NT2/D1 (cell line): ENCODE measurements at places on chromosomes 7 and 10.

DNA sequence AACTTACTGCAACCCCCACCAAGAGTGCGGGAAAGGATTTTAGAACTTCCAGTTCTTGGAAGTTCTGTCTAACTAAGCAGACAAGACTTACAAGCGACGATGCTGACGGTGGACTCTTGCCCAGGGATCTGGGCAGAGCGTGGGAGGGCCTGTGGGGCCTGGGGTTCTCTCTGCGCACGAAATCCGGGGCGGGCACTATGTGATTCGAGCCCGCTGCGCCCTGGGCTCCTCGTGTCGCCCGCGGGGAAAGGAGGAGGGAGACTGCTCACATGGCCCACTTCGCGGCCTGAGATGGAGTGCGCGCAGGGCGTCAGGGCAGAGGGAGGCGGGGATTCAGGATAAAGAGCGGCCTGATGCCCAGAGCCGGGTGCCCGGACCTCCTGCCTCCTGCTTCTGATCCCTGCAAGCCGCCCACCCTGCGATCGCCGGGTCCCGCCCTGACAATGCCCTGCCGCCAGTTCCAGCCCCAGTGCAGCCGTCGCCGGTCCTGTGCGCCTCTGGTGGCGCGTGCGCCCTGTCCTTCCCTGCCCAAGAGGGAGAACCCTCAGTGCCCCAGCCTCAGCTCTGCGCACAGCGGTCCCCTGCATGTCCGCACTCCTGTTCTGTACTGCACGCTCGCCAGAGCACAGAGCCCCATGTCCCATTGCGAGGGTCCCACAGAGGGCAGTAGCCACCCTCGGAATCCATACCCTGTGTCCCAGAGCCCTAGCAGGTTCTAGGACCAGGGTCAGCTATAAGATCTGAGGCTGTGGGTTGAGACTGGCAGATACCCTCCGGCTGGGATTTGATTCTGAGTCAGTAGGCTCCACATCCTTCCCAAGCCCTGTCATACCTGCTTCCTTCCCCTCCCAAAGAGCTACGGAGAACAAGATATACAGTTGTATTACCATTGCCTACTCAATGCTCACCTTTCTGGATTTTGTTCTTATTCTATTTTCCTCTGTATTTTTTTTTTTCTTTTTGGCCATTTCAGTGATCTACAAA is 99.4 kb upstream of the TMEM106B start:
- no peak for DNase-seq

DNA sequence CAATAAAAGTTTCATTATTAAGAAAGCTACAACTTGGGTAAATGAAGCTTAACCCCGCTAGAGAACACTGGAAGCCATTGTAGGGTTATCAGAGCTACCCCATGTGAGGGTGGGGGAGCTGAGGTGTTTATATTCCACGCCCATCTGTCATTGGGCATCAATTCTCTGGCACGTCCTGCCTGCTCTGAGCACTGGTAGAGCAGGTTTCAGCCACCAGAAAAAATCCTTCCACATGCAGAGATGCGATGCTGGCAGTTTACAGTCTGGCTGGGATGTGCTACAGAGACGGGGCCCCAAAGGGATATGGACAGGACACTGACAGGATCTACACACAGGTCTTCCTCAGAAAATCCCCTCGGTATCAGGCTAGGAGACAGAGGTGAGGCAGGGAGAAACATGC is 15.9 kb upstream of the RAPGEF5 start:
- DNase-seq, result no peak

GRCh38 chr10:22491931-22492615 is 146.8 kb downstream of the SPAG6 start:
- DNase-seq, result no peak

DNA sequence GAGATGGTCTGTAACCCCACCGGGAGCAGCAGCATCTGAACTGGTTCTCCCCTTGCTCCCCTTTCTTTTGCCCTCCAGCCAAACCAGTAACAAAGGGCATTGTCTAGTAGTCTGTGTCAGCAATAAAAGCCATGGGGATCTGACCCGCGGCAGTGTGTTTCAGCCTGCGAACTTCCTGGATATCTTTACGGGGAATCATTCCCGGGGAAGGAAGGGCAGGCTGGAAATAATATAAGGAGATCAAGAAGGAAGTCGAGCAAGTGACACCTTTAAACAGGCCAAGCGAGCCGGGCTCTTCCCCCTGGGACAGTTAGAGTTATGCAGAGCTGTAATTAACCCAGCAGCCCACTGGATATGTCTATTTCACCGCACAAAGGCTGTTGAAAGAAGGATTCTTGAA is 661.2 kb upstream of the GALNT17 start:
- no peak for DNase-seq

DNA sequence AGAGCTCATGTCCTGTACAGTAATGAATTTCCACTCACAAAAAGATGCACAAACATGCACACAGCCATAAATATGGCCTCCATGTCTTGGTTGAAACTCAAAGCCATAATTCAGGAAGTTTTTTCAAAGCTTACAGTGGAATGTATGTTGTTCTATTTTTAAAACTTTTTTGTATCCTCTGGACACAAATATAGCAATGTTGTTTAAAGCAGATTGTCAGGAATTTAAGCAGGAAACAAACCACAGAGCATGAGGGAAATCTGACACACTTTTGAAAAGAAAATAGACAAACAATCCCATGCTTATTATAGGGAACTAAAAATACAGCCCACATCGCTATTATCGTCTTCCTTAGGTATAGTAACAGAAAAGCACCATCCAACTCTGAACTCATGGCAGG is 21.5 kb downstream of the LRRN3 start:
- no peak for DNase-seq
